ENCODE measurements at places on chromosomes 7 and 10.

- DNase-seq: peak; percentile 18
These were observed 126.9 kb downstream of the VIPR2 start for GRCh38 chr7:159017741-159018140.

DNA sequence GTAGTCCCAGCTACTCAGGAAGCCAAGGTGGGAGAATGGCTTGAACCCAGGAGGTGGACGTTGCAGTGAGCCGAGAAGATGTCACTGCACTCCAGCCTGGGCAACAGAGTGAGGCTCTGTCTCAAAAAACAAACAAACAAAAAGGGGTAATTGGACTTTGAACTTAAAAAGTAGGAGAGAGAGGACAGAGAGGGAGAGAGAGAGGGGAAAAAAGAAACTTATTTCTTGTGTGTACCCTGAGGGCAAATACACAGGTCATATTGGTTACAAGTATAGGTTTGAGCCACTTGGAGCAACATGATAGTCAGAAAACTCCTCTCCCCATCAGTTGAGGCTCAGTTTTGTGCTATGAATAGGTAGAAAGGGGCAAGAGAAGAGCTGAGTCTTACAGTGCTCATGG lies 42.8 kb upstream of the CCDC7 start:
- no peak for DNase-seq

DNA sequence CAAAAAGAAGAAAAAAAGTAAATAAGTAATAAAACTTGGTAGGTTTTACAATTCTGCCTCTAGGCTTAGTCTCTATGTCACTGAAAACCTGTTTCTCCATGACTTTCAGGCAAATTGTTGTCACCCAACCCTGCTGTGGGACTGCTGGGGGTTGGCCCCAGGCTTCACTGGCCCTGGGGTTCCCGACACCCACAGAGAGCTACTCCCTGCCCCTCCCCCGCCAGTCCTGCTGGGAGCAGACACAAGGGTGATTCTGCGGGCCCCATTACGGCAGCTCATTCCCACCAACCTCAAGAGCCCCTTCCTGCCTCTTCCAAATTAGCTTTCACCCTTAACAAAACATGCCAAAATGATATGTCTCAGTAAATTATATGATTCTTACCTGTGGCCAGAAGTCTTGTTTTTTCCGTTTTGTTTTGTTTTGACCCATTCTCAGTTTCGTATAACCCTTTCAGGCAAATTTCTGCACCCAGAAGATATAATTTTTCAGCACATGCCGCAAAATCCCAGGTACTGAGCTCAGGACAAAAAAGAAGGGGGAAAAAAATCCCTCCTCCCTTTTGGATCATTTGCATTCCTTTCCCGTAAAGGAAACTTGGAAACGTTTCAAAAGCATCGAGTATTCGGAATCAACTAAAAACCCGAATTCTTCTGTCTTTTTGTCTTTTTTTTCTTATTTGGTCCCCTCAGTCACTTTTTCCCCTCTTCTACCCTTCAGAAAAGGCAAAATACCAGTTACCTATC lies 27.8 kb downstream of the CHST15 start:
- no peak for DNase-seq

DNA sequence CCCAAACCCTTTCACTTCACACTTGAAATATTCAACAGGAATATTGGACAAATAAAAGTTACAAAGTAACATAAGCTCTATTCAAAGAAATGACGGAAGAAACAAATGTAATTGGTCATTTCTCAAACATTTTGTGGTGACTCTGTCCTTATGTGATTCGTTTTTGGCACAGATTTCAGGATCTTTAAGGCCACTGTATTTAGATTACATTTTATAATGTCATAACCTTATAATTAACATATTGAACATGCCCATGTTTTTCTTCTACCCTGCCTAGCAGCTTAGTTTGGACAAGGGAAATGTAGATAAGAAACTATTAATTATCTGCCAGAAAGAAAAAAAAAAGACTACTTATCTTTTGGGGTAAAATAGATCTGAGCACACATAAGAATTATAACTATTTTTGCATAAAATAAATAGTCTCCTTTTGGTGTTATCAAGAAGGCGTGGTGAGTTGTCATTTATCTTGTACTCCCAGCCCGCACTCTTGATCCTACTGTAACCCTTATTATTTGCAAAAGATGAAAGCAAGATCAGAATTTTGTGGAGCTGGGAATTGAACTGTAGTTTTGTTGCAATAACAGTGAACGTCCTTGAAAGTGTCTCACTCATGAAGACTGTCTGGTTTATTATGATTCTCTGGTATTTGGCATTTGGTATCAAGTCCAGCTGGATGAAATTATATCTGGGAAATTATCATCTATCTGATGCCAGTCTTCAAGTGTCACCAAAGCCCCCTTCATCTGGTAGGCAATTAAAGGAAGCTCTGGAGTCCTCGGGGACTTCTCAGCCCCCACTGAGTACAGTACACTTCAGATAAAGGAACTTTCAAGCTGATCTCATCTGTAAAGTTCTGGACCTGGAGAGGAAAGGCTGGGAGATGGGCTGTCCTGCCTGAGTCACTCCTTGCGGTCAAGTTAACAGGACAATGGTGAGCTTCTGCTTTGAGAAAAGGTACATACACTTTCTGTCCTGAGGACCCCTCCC lies 175.7 kb upstream of the INHBA start:
- DNase-seq: no peak

GRCh38 chr7:23211589-23211988 lies 29.7 kb downstream of the NUP42 start:
- no peak for DNase-seq

DNA sequence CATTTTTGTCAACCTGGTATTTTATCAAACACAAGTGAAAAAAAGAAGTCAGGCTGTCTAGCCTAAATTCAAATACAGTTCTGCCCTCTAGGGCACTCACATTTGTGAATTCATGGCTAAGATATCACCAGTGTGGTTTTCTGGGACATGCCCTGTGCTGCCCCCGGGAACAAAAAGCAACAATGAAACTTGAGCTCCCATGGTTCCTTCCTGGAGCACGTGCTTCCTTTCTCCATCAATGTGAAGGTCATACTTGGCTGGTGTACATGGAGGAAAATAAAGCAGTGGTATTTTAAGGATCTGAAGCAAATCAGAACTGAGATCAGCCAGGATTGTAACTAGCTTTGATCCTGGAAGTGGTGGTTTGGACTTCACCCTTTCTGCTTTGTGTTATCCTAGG lies 128.9 kb upstream of the FRMD4A start:
- no peak for DNase-seq

- no peak for DNase-seq
These were observed 241.7 kb downstream of the IPMK start for GRCh38 chr10:58026036-58026435.

GRCh38 chr7:143733876-143734275 lies 23.6 kb downstream of the CTAGE6 start:
- no peak for DNase-seq

DNA sequence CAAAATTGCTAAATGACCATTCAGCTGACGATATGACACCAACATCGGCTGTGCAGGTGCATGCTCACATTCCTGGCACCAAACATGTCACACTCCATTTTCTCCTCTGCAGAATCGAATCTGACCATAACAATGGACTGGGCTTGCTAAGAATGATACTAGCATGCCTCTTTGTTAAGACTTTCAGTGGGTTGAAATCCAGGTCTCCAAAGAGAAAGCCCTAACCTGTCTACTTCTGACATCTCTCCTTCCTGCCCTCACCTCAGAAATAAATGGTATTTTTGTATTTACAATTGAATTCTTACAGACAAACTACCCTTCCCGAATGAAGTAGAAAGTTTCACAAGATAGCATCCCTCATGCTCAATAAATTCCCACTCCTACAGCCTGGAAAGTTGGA lies 373.9 kb downstream of the KCNMA1 start:
- DNase-seq: no peak

DNA sequence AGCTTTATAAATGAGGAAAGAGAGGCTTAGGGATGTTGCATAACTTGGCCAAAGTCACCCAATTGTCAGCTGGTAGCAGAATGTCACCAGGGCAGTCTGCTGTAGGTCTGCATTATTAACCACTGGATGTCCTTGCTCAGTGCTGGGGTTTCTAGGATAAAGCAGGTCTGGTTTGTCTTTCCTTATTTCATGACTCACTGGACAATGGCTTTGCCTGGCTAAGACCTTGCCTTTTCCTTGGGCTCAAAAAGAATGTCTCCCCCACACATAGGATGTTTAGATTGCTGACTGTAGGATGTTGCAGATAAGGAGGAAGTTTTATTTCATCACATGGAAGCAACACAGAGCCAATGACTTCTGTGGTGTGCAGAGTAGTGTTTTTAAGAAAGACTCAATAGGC lies 29.4 kb downstream of the WDFY4 start:
- no peak for DNase-seq

GRCh38 chr10:3071405-3072198 lies 4.3 kb downstream of the PFKP start:
- peak; percentile 74 for DNase-seq

DNA sequence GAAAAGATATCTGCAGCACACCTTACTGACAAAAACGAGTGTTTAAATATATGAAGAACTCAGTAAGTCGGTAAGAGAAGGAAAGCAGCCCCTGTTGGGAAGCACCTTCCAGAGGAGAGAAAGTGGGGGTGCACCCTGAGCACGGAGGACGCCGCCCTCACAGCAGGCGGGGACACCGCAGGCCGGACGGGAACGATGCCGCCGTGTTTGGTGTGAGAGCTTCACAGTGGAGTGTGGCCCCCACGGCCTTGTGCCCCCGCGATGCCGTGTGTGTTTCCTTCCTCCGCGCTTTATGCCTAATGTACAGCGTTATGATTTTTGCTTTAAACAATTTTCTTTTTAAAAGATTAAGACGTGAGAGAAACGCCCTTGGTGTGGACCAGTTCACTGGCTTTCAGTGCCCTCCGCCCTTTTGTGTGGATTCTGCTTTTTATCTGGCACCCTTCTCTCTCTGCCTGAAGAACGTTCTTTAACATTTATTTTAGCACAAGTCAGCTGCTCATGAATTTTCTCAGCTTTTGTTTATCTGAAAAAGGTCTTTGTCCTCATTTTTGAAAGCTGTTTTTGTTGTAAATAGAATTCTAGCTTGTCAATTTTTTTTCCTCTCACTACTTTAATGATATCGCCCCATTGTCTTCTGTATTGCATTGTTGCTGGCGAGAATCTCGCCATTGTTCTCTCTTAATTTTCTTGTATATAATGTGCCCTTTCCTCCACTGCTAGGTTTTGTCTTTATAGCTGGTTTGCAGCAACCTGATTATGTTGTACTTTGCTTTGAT lies 110.7 kb downstream of the INPP5A start:
- DNase-seq: no peak
